Stromal cell of bone marrow (primary cell): ENCODE measurements at places on chromosomes 6 and 20.

DNA sequence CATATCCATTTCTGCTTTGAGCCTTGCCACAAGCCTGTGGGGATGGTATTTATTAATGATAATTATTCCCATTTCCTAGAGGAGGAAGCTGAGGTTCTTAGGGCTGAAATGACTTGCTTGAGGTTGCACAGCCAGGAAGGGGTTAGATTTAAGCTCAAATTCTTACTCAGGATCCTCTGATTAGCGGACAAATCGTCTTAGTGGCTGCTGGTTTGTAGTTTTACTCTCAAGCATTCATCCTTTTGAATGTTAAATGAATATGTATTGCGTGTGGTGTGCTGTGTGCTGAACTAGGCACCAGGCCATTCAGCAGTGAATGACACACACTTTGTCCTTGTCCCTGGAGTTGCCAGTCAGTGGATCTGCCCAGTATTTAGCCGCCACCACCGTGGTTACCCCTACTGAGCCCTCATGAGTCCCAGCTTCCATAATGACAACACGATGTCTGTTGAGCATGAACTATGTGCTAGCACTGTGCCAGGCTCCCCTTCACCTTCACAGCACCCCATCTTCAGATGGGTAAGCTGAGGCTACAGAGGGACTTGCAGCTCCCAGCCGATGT is 10.0 kb downstream of the PACSIN1 start:
- no peak for DNase-seq

DNA sequence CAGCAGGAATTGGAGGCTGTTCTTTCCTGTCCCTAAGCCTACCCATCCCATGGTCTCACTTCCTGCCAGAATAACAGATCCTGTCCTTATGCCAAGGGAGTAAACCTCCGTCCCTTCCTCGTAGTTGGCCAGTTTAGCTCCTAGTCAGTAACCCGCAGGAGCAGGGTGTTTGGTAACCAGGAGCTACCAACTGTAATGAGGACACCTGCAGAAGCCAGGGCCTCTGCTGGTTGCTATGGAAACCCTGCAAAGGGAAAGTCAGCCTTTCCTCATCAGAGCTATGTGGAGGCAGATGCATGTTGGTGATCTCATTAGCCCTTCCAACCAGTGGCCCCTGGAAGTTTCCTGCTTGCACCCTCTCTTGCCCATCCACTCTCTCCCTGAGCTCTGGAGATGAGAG is 368.2 kb upstream of the SULF2 start:
- no peak for DNase-seq

DNA sequence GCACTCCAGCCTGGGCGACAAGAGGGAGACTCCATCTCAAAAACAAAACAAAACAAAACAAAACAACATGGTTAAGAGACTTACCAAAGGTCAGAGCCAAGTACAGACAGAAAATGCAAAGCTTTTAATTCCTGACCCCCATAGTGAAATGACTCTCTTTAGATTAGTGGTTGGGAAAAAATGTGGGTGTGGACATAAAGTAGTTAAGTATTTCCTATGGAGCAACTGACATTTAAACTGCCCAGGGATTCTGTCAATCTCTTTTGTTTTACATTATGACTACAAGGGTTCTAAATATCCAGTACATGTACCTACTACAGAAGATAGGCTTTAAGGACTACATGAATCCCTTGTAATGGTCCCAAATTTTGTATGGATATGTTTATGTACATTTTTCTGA is 75.1 kb downstream of the IRAK1BP1 start:
- no peak for DNase-seq

DNA sequence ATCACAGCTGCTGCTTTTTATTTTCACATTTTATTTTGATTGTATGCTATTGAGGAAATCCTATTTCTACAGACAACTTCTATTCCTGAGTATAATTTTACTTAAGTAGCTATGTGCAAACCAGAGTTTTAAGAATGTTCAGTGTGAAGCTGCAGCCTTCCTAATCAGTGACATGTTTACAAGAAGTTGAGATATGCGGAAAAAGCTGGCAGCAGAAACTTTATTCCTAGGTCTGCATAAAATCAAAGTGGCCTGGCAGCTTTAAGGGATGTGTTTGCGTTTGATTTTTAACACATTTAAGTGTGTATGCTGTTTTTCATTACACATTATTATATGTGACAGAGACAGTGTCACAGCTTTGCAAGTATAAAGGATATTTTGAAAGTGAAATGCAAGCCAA is 26.3 kb downstream of the MAPK14 start:
- DNase-seq = no peak
